ENCODE measurements at places on chromosomes 12 and 14.

- DNase-seq, result no peak
Observed at GRCh38 chr12:1918081-1918883, at the start of gene CACNA2D4. Gene CACNA2D4, minus strand, starts transcription at chr12:1918652. Its CDS starts 179 bp downstream, at chr12:1918473.

- no peak for DNase-seq
Observed at GRCh38 chr12:28235015-28235414, 44.8 kb downstream of the CCDC91 start.

DNA sequence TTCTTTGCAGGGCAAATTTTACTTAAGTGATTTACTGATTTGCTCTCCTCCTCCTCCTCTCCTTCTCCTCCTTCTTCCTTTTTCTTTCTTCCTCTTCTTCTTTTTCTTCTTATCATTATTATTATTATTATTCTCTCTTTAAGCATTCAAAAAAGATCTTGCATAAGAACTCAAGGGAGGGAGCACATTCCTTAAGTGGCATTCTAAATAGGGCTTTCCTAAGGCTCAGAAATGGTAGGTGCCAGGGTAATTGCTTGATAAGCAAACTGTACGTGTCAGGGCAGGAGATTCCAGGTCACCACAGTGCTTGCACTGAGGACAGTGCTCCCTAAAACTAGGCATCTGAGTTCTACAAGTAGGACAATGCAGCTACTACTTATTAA lies 92.4 kb downstream of the SPTSSA start:
- DNase-seq, result no peak

DNA sequence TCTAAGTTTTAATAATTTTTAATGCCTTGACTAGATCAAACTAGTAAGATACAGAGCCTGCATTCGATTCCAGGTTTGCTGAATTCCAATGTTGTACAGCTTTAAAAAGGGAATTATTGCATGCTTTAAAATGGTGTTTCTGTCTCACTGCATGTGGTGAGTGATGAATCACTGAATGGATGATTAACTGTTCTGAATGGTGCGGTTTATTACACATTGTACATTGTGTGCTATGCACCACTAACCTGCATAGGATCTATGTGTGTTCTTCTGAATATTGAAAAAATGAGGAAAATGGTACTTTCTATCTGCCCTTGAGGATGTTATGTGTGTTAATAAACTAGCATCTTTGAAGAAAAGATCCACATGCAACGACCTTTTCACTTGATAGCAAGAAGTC lies 231.7 kb downstream of the NRXN3 start:
- DNase-seq, result no peak

DNA sequence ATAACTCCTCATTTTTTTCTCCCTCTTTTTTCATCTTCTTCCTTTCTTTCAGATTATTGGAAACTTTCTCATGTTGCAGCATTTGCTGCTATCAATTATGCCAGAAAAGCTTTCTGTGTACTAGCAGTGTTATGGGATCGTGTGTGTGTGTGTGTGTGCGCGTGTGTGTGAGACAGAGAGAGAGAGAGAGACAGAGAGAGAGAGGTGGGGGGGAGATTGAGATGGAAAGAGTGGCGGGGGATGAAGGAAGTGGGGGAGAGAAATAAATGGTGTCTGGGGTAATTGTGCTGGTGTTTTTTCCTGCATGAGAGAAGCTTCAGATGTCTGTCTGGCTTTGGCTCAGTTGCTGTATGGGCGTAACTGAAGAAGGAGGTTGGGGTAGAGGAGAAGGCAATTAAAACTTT lies 268.9 kb downstream of the RAD51B start:
- no peak for DNase-seq

DNA sequence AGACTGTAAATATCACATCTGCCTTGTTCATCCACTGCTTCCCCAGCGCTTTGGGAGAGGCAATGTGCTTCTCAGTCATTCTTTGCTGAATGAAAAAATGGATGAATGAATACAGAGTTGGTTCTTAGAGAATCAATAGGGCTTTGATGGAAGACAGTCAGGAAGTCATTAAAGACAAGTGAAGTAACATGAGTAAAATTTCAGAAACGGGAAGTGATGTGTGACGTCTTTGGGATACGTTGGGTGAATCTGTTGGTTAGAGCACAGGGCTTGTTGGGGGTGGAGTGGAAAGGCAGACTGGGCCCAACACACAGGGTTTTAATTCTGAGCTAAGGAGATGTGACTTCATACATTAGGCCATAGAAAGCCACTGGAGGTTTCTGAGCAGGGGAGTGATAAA lies 39.0 kb upstream of the NRXN3 start:
- no peak for DNase-seq

DNA sequence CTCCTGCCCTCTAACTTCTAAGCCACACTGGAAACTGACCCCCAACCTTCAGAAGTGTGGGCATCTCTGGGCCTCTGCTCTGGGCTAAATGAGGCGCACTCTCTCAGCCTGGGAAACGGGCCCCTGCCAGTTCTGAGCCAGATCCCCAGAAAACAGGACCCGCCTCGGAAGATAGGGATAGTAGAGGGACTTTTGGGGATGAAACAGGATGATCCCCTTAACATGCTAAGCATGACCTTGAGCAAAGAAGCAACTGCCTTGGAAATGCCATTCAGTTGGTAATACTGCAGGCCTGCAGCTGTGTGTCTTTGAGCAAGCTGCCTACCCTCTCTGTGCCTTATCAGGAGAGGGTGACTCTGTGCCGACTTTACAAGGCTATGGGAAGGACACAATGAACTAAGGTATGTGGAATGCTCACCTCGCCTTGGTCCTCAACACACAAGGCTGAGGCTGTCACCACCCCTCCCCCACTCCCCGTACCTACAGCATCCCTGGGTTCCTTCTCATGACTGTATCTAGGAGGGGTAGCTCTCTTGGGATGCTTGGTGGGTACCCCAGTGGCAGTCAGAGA lies 54.0 kb downstream of the NCOR2 start:
- DNase-seq, result no peak

GRCh38 chr12:5586201-5586600 lies 154.3 kb downstream of the NTF3 start:
- DNase-seq, result no peak

DNA sequence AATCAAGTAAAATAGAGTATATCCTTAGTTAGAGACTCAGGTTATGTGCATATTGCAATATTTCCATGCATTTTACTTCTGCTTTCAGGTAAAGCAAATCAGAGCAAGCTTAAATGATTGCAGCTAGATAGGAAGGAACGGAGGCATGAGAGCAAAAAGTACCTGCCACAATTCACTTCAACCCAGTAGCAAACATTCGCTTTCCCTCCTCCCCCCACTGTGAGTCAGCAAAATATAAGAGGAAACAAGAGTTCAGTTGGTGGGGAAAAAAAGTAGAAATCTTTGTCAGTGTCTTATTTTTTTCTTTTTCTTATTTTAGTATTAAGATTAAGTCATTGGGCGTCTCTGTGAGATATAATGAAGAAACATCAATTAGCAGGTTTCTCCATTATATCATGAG lies 475.4 kb downstream of the NPAS3 start:
- no peak for DNase-seq

DNA sequence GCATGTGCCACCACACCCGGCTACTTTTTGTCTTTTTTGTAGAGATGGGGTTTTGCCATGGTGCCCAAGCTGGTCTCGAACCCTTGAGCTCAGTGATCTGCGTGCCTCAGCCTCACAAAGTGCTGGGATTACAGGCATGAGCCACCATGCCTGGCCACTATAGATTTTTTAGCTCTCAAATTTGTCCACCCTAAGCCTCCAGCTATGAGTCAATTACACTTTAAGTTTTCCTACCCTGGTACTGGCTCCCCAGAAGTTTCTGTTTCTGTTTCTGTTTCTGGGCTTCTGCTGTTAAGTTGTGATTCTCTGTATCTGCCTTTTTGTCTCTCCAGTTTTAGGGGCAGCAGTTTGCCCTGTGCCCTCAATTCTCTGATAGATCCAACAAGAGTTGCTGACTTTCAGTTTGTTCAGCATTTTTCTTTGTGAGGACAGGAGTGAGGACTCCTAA lies 4.4 kb upstream of the TINF2 start:
- no peak for DNase-seq

- no peak for DNase-seq
Observed at GRCh38 chr14:85529803-85530574, at the start of gene FLRT2. Gene FLRT2, plus strand, starts transcription at chr14:85530144. Its CDS starts 91,371 bp downstream, at chr14:85621515.

GRCh38 chr12:27207615-27208413 lies 36.3 kb upstream of the STK38L start:
- DNase-seq, result peak; percentile 13

- DNase-seq, result no peak
Observed at GRCh38 chr12:123938679-123939480, 33.8 kb downstream of the CCDC92 start.

DNA sequence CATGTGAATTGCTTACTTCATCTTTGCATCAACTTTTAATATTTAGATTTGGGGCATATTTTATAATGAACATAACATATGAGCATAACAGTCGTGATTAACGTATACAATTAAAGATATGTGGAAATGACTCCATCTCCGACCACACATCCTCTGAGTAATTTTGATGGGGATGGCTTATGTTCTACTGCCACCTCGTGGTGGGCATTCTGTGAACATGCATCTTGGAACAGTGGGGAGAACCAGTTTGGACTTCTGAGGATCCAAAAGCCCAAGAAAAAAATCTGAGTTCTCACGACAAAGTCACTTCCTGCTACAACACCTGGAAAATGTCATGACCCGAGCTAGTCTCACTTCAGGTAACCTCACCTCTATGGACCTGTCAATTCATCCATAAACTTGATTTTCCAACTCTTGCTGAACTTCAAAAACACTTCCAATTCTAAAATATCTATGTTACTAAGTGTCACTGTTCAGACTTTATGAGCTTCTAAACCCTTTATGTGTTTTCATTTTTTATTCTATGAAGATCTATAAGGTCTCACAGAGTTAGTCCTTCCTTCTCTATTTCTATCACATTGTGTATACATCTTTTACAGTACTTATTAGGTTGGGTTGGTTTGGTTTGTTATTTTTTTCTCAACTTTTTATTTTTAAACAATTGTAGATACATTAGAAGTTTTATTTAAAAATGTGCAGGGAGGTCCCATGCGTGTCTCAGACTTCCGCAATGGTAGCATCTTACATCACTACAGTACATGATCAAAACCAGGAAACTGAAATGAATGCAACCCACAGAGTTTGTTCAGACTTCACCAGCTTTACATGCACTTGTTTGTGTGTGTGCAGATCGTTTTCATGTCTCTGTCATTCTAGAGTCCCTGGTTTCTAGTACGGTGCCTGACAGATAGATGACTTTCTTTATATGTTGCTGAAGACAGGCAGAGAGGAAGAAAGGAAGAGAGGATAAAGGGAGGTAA lies 38.2 kb upstream of the STAB2 start:
- peak; percentile 62 for DNase-seq

DNA sequence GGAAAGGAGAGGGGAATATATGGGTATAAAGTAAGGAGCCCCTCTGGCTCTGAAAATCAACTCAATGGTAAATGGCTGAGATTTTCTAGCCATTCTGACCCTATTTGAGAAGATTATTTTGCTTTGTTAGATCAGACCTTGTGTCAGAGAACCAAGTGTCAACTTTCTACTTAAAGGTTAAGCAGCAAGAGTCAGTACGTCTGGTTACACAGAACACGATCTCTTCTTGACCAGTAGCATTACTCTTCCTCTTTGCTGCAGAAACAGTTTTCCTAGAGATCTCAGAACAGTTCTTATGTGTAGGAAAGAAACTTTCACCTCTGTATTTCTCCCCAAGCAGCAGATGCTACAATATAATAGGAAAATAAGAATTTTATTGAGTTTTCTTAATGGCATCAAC lies 47.4 kb upstream of the BTG1 start:
- DNase-seq, result no peak

DNA sequence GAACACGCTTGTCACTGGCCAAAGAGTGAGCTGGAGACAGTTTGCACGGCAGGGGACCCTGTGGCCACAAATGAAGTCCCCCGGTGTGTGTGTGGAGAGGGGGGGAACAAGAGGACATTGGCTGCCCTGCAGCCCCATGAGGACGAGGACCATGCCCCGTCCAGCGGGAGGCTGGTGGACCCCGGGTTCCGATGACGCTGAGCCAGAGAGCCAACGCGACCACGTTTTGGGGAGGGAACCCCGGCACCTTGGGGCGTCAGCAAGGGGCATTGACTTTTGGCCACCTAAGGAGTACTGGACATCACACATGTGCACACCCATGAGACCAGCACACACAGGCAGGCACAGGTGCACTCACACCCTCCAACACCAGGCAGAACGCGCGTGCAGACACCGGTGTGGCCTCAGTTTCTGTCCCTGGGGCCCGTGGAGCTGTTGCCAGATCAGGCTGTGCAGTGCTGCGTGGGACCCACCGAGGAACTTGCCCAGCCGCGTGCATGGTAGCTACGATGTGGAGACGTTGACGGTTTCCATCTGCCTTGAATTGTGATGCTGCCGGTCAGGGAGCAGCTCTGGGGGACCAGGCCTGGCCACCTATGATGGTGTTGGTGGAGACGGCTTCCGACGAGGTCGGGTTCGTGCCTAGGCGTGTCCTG lies 26.5 kb downstream of the NOC4L start:
- peak; percentile 10 for DNase-seq

Measured in activated naive CD4-positive, alpha-beta T cell treated with anti-CD3 and anti-CD28 coated beads, Interleukin-2, amount 50 U/mL, for 16 hours (primary cell).